Heart right ventricle (tissue), 16 donors: ENCODE measurements at places on chromosomes 2 and 18.

DNA sequence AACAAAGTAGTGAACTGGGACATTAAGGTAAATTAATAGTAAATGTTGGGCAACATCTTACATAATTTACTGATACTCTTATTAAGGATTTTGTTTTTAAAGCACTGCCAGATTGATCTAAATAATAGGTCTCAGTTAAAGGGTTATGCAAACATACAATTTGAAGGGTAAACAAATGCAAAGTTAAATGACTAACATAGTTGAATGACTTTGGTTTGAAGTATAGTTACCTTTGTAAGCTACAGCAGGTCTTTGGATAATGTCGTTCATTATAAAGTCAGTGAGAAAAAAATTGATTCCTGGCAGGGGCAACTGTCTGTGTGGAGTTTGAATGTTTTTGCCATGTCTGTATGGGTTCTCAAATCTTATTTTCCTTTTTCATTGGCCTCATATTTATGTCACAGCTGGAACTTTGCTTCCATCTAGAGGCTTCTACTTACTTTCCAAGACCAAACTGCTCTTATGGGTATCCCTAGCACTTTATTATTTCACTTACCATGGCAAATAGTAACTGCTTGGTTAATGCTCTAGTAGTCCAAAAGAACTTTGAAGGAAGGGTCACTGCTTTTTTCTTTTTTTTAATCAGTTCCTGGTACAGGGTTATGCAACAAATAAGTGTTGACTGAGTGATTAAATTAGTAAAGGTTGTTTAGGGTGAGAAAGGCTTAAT lies 107.8 kb downstream of the NBEAL1 start:
- no peak for DNase-seq

DNA sequence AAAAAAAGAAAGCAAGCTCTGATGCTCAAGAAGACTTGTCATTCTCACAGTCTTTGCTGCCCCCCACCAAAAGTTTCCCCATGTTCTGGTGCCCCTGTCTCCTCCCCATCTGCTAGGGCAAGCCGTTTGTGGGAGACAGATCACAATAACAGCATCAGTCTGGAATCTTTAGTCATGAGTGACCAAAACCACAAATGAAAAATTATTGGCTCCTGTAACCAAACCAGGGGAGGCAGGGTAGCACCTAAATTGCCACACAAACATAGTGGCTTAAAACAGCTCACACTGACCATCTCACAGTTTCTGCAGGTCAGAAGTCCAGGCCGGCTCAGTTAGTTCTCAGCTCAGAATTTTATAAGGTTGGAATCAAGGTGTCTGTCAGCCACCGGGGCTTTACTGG lies 9.1 kb upstream of the B3GNT7 start:
- DNase-seq: no peak

DNA sequence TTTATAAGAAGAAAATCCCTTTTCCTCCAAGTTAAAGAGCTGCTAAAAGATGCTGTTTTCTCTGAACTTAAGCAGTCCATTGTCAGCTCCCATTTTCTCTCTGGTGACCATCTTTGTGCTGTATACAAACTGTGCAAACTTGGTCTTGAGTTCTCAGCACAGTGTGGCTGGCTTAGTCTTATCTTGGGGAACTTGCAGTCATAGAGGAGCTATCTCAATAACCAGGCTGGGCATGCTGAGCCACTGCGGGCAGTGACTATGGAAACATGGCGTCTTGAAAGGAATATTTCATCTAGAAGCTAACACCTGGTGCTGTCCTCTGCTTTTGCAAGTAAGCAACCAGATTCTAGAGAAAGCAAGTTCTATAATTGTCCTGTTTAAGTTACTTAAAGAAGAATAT lies 1334.4 kb upstream of the CELF4 start:
- DNase-seq: no peak

DNA sequence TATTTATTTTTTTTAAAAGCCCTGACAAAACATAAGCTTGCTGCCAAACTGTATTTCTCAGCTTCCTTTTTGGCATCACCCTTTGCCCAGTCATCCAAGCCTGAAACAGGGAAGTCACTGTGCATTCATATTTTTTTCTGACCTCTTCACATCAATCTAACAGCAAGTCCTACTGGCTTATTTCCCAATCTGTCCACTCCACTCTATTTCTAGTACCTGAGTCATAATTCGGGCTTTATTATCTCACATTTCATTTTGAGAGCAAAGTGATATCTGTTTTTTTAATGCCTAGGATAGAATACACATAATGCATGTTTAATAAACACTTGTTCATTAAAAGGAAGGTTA lies 5.1 kb downstream of the HNMT start:
- DNase-seq: peak; percentile 41

DNA sequence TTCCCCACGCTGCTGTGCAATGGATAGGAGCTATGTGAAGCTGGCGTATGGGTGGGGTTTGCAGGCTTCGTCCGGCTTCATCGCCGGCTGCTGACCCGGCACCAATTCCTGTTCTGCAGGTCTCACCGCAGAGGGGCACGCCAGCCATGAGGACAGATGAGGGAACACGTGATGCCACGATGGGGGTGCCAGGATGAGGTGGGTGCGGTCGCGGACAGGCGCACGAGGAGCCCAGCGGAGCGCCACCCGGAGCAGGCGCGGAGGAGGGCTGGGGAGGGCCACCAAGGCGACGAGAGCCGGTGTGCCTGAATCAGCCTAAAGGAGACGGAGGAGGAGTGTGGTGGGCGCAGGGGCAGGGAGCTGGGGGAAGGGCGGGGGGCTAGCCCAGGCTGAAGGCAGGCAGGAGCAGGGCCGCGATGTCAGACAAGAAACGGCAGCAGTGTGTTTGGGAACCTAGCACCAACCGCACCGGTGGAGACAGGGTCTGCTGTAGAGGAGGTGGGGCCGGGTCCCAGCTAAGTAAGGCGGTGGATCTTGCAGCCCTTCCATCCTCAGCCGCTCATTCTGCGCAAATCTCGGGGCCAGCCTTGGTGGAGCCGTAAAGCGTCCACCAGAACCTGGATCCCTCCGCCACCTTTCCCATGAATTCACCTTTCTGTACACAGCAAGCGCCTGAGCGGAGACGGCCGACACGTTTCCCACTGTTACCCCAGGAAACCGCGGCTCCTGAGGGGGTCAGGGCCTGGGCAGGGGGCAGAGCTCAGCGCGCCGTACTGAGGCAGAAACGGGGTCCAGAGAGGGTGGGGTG lies 17.0 kb upstream of the CD8A start:
- peak; percentile 33 for DNase-seq

DNA sequence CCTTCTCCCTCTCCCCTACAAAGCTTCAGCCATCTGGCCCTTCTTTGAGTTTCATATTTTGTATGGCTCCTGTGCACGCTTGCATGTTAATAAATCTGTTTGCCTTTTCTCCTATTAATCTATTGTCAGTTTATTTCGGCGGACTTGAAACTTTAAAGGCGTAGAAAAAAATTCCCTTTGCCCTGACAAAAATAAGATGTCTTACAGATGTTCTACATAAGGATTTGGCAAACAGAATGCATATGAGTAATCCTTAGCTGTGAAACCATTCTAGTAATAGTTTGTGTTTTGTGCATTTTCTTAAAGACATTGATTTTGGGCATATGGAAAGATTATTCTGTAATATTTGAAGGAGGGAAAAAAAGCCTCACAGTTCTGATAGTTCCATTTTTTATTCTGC lies 15.0 kb upstream of the BMPR2 start:
- DNase-seq: no peak

- no peak for DNase-seq
Measured at GRCh38 chr2:121483846-121484245, 46.8 kb upstream of the RNU4ATAC start.

DNA sequence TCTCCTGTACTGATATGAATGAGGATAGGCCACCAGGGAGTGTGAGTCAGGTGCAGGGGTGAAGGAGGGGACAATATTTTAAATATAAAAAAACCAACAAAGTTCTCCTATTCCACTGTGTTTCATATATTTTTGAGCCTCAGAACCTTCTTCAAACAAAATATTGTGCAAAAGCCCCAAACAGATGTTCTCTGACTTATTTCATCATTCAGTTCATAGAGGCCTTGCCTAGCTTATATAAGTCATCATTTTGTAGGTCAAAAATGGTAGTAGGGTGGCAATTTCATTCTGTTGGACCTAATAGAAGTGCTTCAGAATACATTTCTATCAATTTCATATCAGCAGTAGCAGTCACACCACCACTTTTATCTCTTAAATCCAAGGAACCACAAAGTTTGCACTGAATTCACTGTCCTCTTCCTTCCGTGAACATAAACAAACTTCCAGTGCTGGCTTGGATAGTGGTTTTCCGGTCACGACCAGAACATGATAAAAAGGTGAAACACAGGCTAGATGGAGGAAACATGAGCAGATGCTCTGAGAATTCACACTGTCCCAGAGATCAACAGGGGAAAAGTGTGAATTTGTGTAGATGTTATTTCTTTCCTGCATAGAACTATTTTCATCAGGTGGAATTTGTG lies 99.1 kb downstream of the EN1 start:
- DNase-seq: no peak

- DNase-seq: no peak
Measured at GRCh38 chr18:24446453-24446852, 14.0 kb upstream of the HRH4 start.

GRCh38 chr2:241340631-241341163 lies 15.4 kb upstream of the FARP2 start:
- DNase-seq: no peak
